ENCODE measurements at places on chromosomes 11 and 22.
A peak's percentile ranks its signal among the peaks of the same experiment; 100 is the strongest.

DNA sequence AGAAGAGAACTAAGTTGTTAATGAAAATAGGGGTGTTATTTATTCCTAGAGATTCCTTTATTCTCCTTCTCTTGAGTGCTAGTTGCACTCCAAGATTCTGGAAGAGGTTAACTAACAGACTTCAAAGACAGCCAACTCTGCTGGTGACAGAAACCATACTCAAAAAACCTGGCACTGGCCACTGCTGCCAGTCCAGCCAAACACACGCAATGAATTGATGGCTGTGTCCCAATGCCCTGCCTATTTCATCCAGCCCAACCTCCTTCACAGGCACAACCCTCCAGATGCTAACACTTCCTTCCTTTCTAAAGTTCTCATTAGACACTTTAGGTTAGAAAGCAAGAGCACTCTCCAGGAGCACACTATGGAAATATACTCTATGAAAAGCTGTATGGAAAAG, 150.8 kb upstream of the C11orf58 start:
- DNase-seq: no peak

GRCh38 chr11:128515086-128515485, 72.3 kb downstream of the ETS1 start:
- no peak for DNase-seq

DNA sequence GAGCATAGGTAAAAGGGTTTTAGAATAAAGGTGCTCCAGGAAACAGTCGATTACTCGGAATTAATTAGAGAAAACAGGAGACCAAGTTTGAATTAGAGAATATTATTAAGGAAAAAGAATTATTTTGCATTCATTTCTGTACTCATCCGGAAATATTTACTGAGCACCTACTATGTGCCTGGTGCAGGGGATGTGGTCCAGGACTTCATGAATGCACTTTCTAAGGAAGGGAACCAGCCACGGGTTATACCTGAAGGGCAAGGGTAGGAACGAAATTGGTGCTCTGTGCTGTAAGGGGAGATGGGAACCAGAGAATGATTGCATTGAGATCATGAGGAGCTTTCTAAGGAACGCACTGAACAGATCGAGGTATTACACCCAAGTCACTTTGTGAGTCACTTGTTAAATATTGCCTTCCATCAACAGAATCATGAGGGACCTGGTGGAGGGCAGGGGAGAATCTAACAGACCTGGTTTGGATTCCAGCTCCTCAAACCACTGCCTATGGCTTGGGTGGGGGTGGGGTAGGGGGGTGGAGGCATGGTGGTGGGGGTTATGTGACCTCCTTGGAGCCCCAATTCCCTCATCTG, 40.9 kb downstream of the C11orf96 start:
- no peak for DNase-seq

- peak; percentile 10 for DNase-seq
Measured at GRCh38 chr11:94791216-94791889, 23.2 kb downstream of the AMOTL1 start.

DNA sequence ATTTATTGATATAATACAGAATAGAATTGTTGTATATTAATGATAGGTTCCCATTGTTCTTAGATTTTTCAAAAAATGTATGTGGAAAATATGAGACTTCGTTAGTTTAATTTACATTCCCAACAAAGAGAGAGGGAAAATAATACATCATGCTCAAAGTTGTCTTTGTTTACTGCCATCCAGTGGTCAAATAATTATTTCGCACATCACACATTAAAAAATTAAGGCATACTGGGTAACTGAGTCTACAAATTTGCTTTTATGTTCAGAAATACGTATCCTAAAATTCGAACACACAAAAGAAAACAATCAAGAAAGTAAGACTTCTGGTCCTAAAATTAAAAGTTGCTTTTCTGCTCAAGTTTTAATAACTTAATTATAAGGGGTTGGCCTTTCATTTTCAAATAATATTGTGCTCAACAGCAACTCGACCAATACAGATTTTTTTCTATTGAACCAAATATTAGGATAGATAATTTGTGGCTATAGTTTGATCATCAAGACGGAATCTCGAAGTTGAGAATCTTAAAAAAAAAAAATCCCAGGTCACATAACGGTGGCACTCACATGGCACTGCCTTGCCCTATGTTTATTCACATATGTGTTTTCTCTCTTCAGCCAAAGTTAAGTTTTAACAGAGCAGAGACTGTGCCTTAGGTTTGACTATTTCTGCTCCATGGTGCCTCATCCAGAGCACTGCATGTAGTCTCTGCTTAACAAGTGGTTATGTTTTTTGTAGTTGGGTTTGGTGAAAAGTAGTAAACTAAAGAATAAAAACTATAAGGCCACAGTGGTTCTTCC, 12.3 kb downstream of the PDGFD start:
- DNase-seq: peak; percentile 5

GRCh38 chr11:113540416-113541330, 65.5 kb upstream of the DRD2 start:
- no peak for DNase-seq

DNA sequence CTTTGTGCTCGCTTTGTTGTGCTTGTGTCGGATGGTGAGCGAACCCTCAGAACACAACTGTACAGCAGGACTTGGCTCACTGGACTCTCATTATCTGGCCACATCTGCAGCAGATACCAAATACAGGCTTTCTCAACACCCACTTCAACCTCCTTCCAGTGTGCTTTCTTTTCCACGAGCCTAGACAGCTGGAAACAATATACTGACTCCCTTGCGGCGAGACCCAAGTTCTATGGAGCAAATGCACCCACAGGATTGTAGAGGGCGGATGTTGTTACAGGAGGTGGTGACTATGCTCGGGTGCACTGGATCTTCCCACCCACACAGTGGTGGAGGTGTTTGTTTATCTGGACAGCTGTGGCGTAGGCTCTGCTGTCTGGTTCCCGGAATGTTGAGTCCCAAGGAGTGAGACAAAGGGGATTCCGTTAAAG, 204.3 kb downstream of the TENM4 start:
- no peak for DNase-seq

Measured in MV-4-11 (cell line).